ENCODE measurements at places on chromosomes 4 and X. TPM values are rescaled to one million over a fixed set of nuclear protein-coding genes. Genes with fewer than 3 reads are reported as not detected.

The EDA gene
- total RNA-seq: 11.1 TPM

The UGT2B28 gene
- not detected for total RNA-seq

The IQCM gene
- not detected for total RNA-seq

The UGT8 gene
- total RNA-seq: 0.05 TPM

The TRMT10A gene
- 4.5 TPM for total RNA-seq

The PCDH10 gene
- 0.08 TPM for total RNA-seq

The TRPC3 gene
- total RNA-seq: 0.13 TPM

The ARL9 gene
- total RNA-seq: not detected

The GPR34 gene
- 6.4 TPM for total RNA-seq

The RAI2 gene
- 18.1 TPM for total RNA-seq

The ODAPH gene
- not detected for total RNA-seq

GRCh38 chrX:14013054-14013453 lies 16.6 kb downstream of the GEMIN8 start:
- no peak for DNase-seq

- no peak for DNase-seq
These were observed 556.3 kb downstream of the GALNTL6 start for GRCh38 chr4:172369471-172369959.

GRCh38 chrX:14309431-14309830 lies 219.9 kb upstream of the GLRA2 start:
- no peak for DNase-seq

- no peak for DNase-seq
These were observed 425.9 kb downstream of the RPA4 start for GRCh38 chrX:97309487-97310116.

GRCh38 chr4:162075726-162076125 lies 88.1 kb downstream of the FSTL5 start:
- no peak for DNase-seq

GRCh38 chrX:26649534-26649933 lies 433.6 kb downstream of the MAGEB5 start:
- no peak for DNase-seq

- DNase-seq: no peak
These were observed 20.9 kb downstream of the PAGE4 start for GRCh38 chrX:49850028-49850427.

GRCh38 chr4:121696170-121696580 lies 605 bp downstream of the ANXA5 start:
- peak; percentile 89 for DNase-seq

GRCh38 chrX:50211510-50211909 lies 6.9 kb downstream of the CCNB3 start:
- DNase-seq: no peak

GRCh38 chr4:25509646-25510045 lies 132.6 kb downstream of the ANAPC4 start:
- DNase-seq: no peak

- DNase-seq: no peak
These were observed 780.2 kb downstream of the FAM133A start for GRCh38 chrX:94454159-94454558.

GRCh38 chr4:143253166-143253565 lies 68.4 kb downstream of the USP38 start:
- DNase-seq: no peak

- DNase-seq: no peak
These were observed 227.0 kb downstream of the DTHD1 start for GRCh38 chr4:36508394-36508793.

DNA sequence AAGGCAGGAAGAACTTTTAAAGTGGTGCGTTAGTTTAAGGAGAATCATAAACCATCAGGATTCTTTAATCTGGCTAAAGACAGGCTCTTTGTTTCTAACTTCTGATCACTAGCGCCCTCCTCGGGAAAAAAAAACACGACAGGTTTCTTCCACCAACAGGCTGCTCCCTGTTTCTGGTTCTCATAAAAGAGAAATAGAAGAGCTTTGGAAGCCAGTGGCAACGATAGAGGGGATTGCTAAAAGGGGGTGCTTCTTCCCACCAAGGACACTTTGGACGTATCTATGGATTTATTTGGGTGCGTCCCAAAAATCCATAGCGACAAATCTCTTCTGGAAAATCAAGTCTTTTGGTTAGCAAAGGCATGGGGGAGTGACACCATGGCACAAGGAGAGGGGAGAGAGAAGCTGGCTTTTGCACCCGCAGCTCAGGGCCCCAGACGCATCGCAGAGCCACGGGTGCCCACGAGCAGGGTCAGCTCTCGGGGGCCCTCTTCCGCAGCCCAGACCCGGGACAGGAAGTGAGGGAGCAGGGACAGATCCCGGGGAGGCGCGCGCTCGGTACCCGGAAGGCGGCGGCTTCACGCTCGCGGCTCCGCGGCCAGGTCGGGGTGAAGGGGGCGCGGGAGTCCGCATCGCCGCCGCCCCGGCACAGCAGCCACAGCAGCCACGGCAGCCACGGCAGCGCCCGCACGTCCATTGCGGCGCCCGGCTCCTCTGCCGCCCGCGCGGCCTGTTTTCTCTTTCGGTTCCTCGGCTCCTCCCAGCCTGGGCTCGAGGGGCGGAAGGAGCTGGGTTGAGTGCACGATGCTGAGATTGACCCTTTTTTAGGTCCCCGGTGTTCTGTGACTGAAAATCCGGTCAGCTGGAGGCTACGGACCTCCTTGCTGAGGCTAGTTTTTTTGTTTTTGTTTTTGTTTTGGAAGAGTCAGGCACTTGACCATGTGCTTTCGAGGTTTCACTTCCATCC lies at the start of gene CTSO:
Gene CTSO (minus strand): TSS at position 716 of the 967 bp plus-strand sequence. CDS start 19 bp downstream, at position 697.
- peak; percentile 86 for DNase-seq

- peak; percentile 72 for DNase-seq
These were observed 30.7 kb downstream of the MSN start for GRCh38 chrX:65697915-65698796.

DNA sequence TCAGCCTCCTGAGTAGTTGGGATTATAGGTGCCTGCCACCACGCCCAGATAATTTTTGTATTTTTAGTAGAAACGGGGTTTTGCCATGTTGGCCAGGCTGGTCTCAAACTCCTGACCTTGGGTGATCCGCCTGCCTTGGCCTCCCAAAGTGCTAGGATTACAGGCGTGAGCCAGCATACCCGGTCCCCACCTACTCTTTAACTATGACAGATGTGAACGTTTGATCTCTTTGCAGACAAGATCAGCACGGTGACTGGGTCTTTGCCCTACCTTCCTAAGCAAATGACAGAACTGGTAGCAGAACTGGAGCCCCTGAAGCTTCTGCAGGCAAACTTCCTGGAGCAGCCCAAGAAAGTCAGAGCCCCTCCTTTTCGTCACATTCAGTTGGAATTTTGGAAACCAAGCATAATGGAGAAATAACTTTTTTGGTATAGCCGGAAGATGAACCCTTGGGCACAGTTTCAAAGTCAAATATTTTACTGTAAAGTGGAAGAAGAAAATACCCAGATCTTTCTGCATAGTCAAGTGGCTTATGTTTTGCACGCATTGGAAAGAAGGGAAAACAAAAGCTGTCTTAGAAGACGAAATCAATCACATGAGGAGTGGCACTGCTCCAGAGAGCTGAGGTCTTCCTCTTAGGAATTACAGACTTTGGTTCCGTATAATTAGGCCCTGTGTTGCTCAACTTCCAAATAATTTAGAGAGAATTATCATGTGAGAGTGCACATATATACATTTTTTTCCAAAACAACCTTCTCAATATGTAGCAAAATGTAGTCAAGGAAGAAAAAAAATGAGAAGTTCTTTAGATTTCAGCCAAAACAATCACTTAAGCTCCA lies 90.6 kb downstream of the SORBS2 start:
- DNase-seq: no peak

- DNase-seq: peak; percentile 83
These were observed 4.5 kb downstream of the MID1IP1 start for GRCh38 chrX:38805432-38806389.

- DNase-seq: no peak
These were observed 116.0 kb downstream of the CPEB2 start for GRCh38 chr4:15118292-15118691.

GRCh38 chrX:121169099-121170035 lies 122.0 kb downstream of the GLUD2 start:
- no peak for DNase-seq

GRCh38 chr4:139609647-139610046 lies 53.6 kb upstream of the SETD7 start:
- DNase-seq: no peak

DNA sequence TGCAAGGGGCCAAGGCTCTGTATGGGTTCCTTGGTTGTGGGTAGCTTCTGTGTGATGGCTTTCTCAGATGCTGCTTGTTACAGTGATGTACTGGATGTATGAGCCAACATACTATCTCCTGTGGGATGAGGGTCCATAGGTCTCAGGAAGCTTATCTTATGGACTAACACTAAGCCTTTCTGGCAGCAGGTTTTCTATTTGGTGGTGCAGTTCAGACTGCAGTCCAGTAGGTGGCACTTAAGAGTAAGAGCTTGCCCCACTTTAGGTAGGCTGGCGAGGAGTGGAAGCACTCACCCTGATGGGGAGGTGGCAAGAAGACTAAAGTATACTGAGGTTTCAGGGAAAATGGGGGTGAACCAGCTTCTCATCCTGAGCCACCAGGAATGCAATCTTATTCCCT lies 306.7 kb upstream of the MAOA start:
- no peak for DNase-seq

DNA sequence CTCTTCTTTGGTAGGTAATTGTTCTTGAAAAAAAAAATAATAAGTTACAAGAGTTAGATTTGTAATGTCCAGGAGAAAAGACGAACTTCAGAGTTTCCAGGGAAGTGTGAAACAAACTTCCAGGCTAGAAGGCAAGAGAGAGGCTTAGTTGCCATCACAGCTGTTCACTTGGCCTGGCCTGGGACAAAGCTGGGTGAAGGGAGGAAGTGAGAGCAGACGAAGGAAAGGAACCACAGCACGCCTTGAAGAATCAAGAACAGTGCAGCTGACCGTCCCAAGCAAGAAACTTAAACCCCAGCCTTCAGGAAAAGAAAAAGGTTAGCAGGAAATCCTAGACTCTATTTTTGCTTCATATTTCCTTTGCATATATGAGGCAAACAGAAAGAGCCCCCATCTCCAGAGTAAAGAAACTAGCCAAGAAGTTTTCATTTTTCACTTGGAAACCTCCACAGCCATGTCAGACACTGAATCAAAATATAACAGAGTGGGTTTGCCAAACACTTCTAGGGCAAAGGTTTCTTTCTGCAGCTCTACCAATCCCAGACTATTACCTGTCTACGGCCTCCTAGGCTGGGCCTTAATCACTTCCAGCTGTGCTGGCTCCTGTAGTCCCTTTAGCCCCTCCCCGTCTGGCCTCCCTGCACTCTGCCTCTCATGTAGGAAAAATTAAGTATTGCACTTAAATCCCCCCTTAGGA lies 209.6 kb downstream of the SPATA18 start:
- peak; percentile 57 for DNase-seq

GRCh38 chrX:49072712-49073095 lies 1.1 kb downstream of the PRAF2 start:
- no peak for DNase-seq

- peak; percentile 61 for DNase-seq
These were observed 78.5 kb downstream of the MID1IP1 start for GRCh38 chrX:38879631-38880220.

- no peak for DNase-seq
These were observed 12.8 kb downstream of the TBC1D9 start for GRCh38 chr4:140743194-140743931.
